Activated gamma-delta T cell (primary cell): ENCODE measurements at places on chromosomes 7 and 10.

DNA sequence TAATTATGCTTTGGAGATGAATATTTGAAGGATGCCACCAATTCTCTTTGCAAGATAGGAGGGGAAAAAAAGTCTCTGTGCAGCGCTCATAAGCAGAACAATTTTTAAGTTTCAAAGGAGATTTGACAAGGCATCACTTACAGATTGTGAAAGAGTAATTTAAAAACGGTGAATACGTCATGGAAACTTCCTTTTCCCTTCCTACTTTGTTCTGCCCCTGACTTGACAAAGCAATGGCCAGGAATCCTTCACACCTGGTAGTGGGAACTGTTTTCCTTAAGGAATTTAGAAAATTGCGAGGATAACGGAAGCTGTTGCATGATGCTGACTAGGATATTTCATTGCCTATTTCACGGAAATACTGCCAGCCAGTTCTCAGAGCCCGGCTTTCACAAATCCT is 16.7 kb downstream of the FAM107B start:
- DNase-seq: no peak

DNA sequence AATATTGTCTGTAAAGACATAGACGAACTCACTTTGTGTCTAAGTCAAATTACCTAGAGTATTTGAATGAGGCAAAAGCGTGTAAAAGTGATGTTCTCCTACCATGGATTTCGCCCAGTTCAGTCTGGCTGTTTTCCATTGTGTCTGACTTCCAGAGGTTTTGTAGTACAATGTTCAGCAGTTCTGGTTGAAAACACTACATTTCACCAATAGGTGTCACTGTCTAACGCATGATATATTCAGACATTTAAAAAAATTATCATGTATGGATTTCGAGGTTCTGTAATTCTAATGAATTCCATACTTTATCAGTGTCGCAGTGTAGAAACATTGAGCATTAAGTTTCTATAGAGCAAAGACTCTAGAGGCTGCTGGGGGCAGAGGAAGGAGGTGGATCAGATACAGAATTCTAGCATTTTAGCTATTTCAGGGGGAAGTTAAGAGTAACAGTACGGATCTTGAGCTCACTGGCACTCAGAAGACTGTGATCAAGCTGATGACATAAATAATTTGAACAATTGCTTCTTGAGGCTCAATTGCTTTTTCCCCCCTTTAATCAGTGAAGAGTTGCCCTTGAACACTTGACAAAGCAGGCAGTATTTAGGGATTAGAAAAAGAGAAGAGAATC is 196.9 kb upstream of the RHOBTB1 start:
- DNase-seq: no peak

DNA sequence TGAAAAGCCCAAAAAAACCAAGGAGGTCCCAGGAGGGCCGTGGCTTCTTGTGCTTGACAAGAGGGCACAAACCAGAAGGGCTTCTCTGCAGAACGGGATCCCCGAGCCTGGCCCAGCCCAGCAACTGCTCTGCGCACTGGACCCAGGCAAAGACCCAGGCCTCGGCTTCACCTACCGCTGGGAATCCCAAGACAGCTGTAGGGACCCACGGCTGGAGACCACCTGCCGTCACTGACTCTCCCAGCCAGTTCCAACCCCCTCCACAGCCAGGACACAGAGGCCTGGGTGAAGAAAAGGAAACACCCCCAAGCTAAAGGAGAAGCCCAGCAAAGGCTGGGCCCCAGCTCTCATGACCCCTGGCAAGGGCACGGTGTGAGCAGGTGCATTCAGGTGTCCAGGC is 24.3 kb downstream of the PDGFA start:
- no peak for DNase-seq

GRCh38 chr7:133298080-133298479 is 45.2 kb downstream of the EXOC4 start:
- DNase-seq: no peak

DNA sequence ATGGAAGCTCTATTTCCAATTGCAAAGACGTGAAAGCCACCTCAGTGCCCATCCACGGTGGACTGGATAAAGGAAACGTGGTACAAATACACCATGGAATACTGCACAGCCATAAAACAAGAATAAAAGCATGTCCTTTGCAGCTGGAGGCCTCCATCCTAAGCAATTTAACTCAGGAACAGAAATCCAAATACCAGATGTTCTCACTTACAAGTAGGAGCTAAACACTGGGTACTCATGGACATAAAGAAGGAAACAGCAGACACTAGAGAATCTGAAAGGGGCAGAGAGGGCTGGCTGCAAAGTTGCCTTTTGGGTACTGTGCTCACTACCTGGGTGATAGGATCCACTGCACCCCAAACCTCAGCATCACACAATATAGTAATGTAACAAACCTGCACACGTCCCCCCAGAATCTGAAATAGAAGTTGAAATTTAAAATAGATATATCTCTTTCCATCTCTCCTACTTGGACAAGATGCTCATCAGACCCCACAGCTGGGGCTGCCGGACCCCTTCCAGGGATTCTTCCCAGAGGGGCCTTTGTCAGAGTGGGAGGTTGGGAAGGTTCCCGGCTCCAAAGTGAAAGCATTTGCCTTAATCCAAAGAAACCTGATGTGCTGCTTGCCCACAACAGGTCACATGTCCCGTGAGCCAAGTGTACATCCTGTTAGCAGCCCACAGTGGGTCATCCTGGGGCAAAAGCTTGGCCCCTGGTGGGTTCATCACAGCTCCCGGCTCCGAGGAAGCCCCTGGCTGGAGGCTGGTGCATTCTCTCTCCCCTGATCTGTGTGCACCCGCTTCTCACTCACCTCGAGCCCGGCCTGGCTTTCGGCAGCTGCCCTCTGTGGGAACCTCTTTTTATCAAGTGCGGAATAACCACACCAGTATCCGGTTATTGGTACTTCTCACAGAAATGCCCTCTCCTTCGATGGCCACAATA is 172.3 kb upstream of the PPP2R2D start:
- DNase-seq: no peak

GRCh38 chr10:73818402-73818801 is 7.0 kb upstream of the NDST2 start:
- no peak for DNase-seq

DNA sequence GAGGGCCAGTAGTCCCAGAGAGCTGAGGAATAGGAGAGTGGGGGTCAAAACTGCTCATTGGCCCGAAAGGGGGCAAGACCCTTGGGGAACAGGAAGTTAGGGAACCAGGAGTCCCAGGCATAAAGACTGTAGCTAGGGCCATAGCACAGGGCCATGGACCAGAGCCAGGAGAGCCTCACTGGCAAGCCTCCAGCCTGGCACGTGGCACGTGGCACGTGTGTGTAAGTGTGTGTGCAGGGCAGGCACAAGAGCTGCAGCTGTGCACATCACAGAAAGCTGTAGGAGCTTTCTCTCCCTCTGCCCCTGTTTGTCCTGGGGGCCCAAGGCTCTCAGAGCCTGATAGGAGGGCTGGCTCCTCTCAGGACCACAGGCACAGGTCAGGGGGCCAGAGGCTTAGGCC is 47.8 kb upstream of the SLF2 start:
- no peak for DNase-seq

- no peak for DNase-seq
These were observed 32.7 kb downstream of the IL6 start for GRCh38 chr7:22759721-22760120.

DNA sequence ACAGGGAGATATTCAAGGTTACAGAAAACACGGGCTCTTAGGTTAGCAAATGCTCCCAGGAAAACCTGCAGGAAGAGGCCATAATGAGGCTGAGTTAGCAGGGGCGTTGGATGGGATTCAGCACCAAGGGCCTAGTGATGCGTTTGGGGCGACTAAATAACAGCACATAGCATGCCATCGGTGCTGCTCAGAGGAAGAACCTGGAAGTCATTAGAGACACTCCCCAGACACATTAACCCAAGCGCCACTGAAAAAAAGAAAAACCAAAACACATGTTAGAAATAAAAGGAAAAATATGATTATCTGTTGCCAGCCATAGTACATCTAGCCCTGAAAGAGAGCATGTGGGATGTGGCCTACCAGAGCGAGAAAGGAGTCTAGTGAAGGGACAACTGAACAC is 28.8 kb upstream of the OPALIN start:
- DNase-seq: no peak

GRCh38 chr7:150356265-150356897 is 12.2 kb upstream of the REPIN1 start:
- DNase-seq: no peak

DNA sequence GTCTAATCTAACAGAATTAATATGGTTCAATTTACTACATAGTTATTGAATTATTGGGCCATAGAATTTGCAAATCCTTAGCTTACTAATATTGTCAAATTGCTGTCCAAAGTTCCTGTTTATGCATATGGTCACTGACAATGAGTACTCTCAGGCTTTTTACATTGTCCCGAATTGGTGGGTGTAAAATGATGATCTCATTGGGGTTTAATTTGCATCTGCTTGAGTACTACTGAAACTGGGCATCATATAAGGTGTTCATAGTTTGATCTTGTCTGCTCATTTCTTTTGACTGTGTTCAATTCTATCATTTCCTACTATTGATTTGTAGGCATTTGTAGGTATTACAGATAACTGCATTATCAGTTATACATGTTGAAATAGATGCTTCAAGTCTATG is 12.7 kb downstream of the ABCA13 start:
- DNase-seq: no peak

GRCh38 chr10:17536221-17536620 is 81.0 kb downstream of the HACD1 start:
- DNase-seq: no peak

DNA sequence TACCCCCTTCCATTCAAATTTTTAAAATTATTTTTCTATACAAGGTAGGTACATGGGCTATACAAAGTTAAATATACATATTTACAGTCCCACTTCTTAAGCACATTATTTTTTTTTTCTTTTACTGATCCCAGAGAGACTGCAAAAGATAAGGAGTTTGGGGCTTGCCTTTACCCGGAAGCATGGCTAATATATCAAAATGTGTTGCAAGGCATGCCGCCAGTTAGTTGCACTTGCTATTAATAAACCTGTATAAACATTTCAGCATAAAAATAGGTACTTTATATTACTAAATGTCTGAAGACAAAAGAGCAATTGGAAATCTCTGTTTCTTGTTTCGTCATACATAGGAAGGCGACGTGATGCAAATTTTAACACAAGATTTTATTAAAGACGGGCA is 21.5 kb upstream of the PDLIM1 start:
- no peak for DNase-seq

DNA sequence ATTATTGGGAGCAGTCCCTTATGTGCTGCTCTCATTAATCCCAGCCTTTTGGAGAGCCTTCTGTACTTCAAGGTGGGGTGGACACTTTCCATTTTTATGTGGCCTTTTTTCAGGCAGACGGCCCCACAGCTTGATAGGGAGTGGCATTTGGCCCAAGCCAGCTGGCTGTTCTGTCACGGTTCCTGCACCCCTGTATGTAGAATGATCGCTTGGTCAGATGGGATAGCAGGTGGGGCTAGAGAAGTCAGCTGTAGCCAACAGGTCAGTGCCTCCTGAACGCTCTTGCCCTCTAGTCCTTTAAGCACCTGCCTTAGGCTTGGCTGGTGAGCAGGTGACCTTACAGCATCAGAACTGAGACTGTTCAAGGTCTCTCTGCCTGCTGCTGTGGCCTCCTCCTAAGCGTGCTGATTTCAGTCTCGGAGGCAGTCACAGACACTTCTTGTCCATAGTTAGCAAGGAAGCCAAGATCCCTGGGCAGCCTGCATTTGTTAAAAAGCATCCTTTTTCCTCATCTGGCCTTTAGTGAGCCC is 95.3 kb downstream of the LRRC4 start:
- no peak for DNase-seq

DNA sequence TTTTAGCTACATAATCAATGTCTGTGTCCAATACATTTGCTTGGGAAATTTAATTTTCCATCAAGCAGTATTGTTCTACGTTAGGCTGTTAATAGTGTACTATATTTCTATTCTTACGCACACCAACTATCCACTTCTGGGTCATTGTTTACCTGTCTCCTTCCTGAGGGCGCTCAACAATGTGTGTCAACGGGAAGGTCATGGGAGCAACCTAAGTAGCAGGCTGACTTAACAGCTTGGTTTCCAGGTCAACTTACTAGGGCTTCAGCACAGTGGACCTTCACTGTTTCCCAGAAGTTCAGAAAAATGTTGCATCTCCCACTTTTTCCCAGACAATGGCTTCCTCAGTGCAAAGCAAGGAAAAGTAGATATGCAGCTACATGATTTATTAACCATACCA is 13.7 kb downstream of the THSD7A start:
- no peak for DNase-seq

DNA sequence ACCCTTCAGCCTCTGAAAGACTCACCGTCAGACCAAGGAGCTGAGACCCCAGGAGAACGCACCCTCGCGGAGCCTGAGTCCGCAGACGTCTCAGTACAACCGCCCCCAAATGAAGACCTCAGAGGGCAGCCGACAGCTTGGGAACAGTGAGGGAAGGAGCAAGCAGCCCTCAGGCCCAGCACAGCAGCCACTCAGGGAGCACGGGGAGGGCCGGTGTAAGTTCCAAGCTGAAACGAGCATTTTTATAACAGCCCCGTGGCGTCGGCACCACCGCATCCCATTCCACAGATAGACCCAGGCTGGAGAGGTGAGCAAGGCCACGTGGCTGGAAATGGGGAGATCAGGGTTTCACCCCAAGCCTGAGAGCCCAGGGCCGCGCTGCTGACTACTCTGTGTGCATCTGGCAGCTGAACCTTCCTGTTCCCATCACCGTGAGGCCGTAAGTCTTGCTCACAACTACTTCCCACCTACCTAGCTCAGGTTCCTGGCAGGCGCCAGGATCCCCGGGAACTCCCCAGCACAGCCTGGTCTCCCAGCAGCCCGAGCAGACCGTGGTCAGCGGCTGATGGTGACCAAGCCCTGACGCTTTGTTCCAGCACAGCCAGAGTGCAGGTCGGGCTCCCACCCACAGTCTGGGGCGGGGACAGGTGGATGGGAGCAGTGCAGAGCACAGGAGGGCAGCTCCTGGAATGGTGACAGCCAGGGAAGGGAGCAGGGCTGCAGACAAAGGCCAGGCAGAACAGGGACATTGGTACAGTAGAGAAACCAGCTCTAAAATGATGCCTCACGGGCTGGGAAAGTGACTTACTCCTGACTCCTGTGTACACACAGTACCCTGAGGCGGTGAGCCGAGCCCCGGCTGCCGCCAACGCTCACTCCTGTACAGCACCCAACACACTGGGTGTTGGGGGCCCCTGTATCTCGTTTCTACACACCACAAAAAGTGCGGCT is 6.1 kb upstream of the NOM1 start:
- DNase-seq: no peak

GRCh38 chr7:76020031-76020714 is 25.8 kb upstream of the TMEM120A start:
- no peak for DNase-seq

DNA sequence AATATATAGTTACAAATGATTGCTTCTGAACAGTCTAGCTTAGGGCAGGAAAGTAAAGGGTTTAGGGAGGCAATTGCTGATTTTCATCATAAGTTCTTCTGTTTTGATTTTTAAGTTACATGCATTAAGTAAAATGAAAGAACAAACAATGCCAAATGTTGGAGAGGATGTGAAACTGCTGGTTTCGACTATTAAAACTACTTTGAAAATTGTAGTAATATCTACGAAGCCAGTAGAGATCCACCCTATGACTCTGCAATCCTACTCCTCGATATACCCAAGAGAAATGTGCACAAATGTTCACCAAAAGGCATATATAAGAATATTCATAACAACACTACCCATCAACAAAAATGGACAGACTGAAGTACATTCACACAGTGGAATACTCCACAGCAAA is 24.3 kb downstream of the PDZD8 start:
- DNase-seq: no peak

- DNase-seq: no peak
These were observed 192.2 kb downstream of the CAMK1D start for GRCh38 chr10:12541446-12542067.
